ENCODE measurements at places on chromosomes 3 and 15.

DNA sequence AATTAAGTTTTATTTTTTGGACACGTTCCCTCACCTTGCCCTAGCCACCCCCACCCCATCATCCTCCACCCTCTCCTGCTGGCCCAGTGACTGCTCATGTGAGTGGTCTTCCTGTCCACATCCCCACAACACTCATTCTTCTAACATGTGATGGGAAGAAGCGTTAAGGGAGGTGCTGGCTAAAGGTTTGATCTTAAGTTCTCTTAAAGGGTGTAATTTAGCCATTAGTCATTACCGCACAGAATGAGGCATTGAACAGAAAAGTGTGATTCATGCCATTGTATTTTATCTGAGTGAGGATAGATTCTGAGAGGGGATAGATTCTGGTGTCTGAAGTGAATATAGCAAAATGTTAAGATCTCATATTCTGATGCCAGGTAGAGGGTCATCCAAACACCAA, 272.9 kb upstream of the TPM1 start:
- no peak for DNase-seq

- no peak for DNase-seq
Measured at GRCh38 chr15:65373163-65373651, 4.6 kb downstream of the IGDCC3 start.

DNA sequence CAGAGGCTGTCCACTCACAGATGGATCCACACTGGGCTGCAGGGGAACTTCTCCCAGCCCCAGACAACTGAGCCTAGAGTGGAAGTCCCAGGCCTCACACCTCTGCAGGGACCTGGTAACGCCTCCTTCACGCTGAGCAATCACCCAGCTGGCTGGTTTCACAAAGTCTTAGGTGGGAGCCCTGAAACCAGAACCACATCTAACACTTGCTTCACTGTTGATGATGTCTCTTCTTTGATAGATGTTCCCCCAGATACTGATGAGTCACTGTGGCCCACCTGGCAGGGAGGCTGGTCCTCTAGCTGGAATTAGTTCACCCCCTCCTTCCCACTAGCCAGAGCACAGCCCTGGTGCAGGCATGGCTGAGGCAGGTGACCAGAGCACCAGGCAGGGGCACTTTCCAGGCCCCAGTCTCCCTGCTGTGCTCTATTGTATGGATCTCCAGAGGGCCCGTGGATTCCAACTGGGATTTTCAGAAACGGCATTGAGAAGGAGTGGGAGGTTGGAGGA, 33.5 kb downstream of the MYL3 start:
- no peak for DNase-seq

DNA sequence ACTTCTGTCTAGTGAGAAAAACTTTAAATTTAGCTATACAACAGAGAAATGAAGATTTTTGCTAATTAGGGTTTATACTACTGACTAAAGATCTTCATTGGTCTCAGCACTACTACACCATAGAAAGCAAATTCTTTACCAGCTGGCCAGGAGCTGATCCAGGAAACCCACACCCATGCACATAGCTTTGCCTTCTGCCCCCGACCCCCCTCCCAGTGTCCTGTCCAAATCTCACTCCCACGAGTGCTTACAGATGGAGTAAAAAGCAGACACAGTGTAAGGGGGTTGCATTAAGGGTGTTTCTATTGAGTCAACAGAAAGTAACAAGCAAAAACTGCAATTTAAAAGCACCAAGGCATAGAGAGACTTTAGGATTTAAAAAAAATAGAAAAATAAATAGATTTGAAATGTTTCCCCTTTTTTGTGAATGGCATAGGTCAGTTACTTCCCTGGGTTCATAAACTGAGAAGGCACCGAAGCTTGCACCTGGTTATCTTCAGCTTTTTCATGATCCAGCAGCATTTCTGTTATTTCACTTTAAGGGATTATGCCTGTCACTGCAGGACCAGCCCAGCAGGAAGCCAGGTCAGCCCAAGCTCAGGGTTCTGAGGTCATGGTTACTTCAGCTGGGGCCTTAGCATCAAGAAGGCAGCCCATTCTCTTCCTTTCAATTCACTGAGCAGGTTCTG, 124.3 kb downstream of the CTNNB1 start:
- no peak for DNase-seq

DNA sequence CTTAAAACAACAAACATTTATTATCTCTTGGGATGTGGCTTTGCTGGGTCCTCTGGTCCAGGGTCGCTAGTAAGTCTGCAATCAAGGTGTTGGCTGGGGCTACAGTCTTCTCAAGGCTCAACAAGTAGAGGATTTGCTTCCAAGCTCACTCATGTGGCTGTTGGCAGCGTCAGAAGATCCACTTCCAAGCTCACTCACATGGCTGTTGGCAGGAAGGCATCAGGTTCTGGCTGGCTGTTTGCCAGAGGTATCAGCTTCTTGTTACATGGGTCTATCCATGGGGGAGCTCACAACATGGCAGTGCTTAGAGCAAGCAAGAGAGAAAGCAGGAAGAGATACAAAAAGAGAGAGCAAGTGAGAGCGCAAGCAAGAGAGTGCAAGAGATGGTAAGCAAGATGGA, 15.0 kb upstream of the BNC1 start:
- DNase-seq: no peak

DNA sequence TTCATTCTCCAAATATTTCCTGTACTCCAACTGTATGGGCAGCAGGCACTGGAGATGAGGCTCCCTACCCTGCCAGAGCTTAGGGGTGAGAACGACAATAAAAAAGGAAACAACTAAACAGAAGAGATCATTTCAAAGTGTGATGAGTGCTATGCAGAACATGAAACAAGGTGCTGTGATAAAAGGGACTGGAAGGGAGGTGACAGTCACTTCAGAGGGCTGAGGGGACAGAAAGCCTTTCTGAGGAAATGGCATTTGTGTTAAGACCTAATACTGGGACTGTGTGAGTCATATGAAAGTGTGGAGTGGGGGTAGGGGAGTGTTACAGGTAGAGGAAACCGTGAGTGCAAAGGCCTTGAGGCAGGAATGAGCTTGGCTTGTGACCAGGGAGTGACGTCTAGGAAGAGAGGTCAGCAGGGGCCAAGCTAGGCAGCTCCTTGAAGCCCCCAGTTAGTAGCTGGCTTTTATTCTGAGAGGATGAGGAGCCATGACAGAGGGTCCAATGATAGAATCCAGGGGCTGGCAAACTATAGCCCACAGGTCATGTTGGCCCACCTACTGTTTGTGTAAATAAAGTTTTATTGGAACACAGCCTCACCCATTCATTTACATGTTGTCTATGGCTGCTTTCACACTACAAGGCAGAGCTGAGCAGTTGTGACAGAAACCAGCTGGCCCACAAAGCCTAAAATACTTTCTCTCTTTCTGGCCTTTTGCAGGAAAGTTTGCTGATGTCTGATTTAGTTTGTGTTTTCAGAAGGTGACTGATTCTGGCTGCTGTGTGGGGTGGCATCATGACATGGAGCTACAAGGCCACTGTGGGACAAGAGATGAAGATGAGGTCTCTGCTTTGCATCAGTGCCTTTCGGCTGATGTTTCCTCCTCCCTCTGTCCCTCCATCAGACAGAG, 56.6 kb downstream of the LSM3 start:
- DNase-seq: no peak

DNA sequence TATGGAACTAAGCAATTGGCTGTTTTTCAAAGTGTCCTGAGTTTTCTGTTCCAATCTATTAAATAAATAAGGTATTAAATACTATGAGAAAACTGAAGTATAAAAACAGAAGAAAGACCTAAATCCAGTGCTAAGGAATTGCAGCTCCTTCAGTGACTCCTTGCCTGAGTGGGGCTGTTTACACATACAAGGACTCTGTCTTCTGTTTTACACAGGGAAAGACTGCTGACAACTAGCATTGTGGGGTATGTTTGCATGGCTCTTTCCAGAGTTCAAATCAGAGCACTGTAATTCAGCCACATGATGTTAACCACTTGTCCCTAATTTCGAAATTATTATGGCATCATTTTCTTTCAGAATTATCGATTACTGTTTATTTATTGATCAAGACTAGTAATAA, 31.3 kb upstream of the MEIS2 start:
- DNase-seq: no peak

DNA sequence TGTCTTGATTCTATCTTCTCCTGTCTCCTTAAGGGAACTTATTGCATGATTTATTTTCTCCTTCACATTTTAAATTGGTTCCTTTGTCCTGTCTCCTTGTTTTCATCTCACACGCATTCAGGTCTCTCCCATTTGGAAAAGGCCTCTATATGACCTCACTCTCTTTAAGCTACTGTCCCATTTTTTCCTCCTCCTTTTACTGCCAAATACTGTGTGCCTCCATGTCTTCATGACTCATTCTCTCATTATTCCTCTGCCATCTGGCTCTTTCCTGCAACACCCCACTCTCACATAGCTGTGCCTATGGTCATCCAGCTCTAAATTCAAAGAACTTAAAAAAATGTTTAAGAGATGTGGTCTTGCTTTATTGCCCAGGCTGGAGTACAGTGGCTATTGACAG, 48.0 kb downstream of the TYRO3 start:
- DNase-seq: no peak

GRCh38 chr3:106206613-106207012, 337.8 kb upstream of the CBLB start:
- DNase-seq: no peak

DNA sequence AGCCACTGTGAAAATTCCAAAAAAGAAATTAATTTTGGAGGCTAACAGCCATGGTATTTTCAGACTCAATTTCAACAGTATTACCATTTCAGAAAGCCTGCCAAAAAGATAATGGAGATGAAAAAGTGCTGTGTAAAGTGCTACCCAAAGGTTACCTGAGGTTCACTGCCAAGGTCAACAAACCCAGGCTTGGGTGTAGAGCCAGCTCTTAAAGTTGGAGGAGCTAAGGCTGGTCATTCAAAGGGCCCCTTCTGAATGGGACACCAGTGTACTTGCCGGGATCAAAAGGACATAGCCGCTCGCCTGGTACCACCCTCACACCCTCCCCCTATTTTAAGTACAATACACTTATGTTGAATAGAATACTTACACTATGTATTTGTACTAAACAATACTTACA, 64.5 kb downstream of the ETV5 start:
- no peak for DNase-seq

GRCh38 chr3:139529662-139530061, 9.9 kb downstream of the RBP1 start:
- DNase-seq: no peak

GRCh38 chr3:53238051-53238850, 17.6 kb downstream of the TKT start:
- no peak for DNase-seq

GRCh38 chr3:69882560-69882959, 117.0 kb upstream of the SAMMSON start:
- no peak for DNase-seq

DNA sequence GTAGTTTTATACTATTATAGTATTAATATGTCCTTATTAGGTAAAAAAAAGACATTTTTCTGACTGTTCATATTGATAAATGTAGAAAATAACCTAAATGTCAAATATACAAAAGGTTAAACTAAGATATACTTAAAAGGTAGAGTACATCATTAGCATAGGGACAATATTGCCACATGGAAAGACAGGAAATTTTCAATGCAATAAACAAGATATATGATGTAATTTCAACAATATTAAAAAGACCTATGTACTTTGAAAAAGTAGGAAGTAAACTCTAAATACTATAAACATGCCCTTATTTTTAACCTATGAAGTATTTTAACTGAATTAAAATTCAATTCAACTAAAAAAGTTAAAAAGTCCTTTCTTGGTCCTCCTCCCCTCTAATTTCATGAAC, 1.9 kb downstream of the SPG11 start:
- no peak for DNase-seq

DNA sequence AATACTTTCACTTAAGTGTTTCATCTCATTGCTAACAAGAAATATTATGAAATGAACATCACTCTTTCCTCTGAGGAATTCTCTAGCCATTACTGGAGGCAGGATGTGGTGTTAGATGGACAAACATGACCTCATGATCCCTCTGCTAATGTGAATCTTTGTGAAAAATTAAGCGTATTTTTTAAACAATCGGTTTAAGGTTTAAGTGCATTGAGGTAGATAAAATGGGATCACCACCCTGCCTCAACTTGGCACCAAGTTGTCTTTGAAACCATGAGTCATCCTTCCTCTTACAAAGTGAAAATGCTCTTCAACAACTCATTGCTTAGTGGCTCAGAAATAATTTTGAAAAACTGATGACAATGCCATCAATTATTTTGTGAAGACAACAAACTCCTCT, 76.0 kb upstream of the DCBLD2 start:
- DNase-seq: no peak

GRCh38 chr15:79089331-79089889, 1.2 kb downstream of the RASGRF1 start:
- DNase-seq: no peak

- DNase-seq: no peak
Measured at GRCh38 chr3:194749631-194750490, 64.2 kb downstream of the FAM43A start.

DNA sequence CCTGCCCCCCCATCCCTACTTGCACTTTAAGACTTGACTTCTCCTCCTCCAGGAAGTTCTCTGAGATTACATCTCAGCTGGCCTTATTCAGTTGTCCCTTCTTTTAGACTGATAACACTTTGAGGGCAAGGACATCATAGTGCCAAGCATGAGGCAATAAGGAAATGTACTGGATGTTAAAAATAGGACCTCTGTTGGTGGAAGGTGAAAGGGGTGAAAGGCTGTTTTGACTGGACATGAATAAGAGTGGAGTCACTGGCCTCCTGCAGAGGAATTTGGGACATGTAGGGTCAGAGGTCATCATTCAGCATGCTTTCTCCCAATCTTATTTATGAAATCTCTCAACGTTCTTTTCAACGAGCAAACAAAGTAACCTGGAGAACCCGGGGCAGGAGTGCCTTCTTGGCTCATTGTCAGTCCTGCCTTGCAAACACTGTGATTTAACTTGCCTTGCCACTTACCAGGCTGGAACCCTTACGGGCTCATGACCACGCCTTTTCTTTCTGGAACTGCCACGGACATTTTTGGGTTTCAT, 38.6 kb downstream of the TRIM71 start:
- no peak for DNase-seq

DNA sequence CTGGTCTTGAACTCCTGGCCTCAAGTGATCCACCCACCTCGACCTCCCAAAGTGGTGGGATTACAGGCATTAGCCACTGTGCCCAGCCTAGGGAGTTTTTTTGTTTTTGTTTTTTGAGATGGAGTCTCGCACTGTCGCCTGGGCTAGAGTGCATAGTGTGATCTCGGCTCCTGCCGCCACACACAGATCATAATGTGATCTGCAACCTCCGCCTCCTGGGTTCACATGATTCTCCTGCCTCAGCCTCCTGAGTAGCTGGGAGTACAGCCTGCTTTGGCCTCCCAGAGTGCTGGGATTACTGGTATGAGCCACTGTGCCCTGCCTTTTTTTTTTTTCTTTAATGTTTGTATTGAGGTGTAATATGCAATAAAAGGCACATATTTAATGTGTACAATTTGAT, 78.2 kb downstream of the SMAD3 start:
- no peak for DNase-seq

- DNase-seq: no peak
Measured at GRCh38 chr3:20051123-20051806, 11.0 kb downstream of the KAT2B start.

Measured in NCI-H748 treated with DMSO at 0.1 percent for 48 hours (cell line).